ENCODE measurements at places on chromosomes 2 and 18. TPM values are rescaled to one million over a fixed set of nuclear protein-coding genes. Genes with fewer than 3 reads are reported as not detected.

Gene IL1RL2
- 2.3 TPM for total RNA-seq

Gene TCF23
- total RNA-seq, result not detected

Gene MC4R
- not detected for total RNA-seq

Gene WNT6
- total RNA-seq, result not detected
